ENCODE measurements at places on chromosomes 6 and 20.
A peak's percentile ranks its signal among the peaks of the same experiment; 100 is the strongest.

DNA sequence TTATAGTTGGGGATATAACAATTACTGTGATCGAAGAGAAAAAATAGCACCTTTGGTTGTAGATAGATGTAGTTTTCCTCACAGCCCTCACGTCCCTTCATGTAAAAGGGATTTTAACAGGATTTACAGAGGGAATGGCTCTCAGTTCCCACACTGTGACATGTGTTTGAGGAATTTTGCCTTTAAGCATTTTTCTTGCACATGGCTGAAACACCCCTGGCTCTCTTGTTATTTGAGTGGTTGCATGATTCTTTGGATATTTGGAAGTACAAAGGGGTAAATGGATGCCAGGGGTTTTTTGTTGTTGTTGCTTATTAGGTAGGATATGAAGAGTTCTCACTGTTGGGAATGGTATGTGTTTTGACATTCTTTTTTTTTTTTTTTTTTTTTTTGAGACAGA, 48.2 kb downstream of the JAG1 start:
- DNase-seq, result no peak

DNA sequence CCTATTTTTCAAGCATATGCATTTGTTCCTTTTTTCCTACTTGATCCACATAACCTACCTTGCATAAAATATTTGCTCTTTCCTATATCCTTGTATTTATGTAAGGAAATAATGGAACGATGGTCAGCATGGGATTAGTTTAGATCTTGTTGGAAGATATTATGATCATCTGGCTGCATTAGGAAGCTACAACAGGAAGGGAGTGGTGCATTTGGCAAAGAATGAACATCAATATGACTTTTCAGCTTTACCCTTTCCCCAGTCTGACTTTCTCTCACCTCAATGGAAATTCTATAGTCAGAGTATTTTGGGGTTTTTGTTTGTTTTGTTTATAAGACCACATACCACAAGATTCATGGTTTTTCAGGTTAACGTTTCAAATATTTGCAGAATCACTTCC, 66.0 kb downstream of the HS3ST5 start:
- no peak for DNase-seq

GRCh38 chr6:27809939-27810767, 102.0 kb downstream of the OR2B2 start:
- peak; percentile 90 for DNase-seq

DNA sequence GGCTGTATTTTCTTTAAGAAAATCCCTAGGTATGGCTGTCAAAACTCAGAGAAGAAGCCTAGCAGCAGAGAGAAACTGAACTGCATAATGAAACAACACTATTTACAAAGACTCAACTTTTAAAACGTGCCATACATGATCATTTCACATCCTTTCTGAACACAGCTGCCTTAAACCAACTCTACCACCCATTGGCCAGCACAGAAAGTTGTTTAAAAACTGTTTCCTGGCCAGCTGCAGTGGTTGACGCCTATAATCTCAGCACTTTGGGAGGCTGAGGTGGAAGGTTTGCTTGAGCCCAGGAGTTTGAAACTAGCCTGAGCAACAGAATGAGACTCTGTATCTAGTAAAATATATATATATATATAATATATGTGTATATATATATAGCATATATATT, 336.4 kb upstream of the SOX4 start:
- DNase-seq, result no peak

GRCh38 chr6:163289447-163289846, 125.1 kb upstream of the QKI start:
- DNase-seq, result no peak

All from neural progenitor cell (in vitro differentiated cells).